Stimulated activated CD8-positive, alpha-beta memory T cell treated with anti-CD3 and anti-CD28 coated beads, Interleukin-4, amount 100 ng/mL, for 4 hours (primary cell): ENCODE measurements at places on chromosomes 2 and 18.

- DNase-seq, result no peak
Observed at GRCh38 chr2:26347286-26347865, 787 bp upstream of the ADGRF3 start.

DNA sequence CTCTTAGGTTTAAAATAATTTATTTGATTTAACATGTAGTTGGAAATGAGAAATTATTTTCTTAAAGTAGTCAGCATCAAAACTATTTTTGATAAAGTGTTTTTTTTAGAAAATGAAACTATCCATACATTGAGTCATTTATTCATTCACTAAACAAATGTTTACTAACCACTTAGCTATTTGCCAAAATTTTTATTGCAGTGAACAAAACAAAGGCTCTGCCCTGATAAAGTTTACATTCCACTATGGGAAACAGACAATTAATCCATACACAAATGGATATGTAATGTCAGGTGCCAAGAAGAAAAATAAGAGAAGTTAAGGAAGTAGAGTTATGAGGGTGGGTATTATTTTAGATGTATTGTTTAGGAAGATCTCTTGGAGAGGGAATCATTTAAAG is 19.1 kb upstream of the CCDC178 start:
- DNase-seq, result no peak

- no peak for DNase-seq
Observed at GRCh38 chr2:44616667-44617155, 255.0 kb downstream of the CAMKMT start.

DNA sequence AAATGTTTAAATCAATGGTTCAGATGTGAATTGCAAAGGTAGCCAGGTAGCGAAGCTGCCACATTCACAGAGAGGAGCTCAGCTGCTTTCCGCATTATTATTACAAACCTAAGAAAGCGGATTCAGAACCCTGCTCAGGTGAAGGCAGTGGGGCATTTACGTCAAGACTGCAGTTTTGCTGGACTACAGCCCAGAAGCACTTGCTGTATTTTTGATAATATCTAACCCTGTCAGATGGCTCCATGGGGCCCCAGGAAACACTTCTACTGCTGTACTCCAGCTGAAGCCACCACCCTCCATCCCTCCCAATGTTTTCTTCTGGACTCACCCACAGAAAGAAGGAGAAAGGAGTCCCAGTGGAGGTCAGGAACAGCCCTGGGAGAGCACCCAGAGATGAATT is 96.9 kb downstream of the TPO start:
- no peak for DNase-seq

GRCh38 chr2:219199470-219200211 is 6.9 kb upstream of the ZFAND2B start:
- DNase-seq, result no peak

DNA sequence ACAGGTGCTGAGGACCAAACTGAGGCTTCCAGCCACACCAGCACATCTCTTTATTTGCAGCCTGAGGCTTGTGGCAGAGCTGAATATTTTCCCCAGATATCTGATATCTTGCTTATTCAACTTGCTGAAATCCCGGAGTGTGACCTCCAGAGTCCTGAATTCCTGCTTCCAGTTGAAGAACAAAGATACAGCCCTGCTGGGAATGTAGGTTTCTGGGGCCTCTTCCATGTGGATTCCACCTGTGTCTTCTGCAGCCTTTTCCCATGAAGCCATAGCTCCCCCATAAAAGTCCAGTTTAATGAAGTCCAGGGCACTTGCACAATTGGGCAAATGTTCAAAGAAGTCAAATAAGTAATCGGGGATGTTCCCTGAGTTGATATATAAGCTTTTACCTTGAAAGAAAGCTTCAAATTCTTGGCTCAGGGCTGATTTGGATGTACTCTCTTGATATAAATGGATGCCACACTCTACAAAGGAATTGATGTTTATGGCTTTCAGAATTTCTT is 14.9 kb downstream of the NLRC4 start:
- no peak for DNase-seq

DNA sequence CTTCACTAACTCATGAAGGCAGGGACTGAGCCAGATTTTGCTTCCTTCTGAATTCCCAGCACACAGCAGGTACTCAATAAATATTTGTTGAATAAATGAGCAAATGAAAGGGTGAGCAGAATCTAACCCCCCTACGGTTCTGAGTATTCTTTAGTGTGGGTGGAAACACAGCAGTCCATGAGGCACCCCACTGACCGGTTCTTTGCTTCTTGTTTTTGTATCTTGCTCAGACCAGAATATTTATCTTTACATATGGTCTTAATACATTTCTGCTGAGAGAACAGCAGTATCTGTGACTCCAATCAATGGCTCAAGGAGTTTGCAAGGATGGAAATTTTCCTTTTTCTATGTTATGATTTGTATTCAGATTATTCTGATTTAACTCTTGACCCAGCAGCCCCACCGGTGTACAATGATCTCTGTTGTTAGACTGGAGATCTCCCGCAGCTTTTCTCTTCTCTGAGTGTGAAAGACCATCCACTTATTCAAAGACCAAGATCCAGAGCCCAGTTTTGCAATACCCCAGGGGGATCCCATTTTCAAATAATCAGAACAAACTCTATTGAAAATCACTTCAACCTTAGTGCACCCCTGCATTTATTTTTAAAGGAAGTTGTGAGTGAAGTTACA is 506.5 kb upstream of the TNP1 start:
- no peak for DNase-seq

- DNase-seq, result no peak
Observed at GRCh38 chr18:805008-805754, 6.9 kb downstream of the YES1 start.

DNA sequence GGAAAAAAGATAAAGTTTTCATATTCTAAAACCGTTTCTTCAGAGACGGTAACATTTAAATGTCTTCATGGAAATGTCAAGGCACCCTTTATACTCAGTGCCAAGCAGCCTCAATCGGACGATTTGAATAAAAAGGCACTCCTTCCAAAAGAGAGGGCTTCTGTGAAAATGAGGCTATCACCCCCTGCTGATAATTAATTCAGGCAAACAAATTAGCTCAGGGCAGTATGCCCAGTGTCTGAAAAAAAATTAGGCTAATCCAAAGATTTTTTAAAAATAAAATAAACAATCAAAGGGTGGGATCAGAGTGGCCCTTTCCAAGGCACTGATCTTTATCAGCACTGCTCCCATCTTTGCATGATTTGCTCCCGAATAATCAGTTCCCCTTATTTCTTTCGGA is 151.0 kb upstream of the PID1 start:
- no peak for DNase-seq

- no peak for DNase-seq
Observed at GRCh38 chr2:162092658-162093556, 18.9 kb upstream of the DPP4 start.

GRCh38 chr2:33304032-33304864 is 172.2 kb upstream of the RASGRP3 start:
- no peak for DNase-seq

DNA sequence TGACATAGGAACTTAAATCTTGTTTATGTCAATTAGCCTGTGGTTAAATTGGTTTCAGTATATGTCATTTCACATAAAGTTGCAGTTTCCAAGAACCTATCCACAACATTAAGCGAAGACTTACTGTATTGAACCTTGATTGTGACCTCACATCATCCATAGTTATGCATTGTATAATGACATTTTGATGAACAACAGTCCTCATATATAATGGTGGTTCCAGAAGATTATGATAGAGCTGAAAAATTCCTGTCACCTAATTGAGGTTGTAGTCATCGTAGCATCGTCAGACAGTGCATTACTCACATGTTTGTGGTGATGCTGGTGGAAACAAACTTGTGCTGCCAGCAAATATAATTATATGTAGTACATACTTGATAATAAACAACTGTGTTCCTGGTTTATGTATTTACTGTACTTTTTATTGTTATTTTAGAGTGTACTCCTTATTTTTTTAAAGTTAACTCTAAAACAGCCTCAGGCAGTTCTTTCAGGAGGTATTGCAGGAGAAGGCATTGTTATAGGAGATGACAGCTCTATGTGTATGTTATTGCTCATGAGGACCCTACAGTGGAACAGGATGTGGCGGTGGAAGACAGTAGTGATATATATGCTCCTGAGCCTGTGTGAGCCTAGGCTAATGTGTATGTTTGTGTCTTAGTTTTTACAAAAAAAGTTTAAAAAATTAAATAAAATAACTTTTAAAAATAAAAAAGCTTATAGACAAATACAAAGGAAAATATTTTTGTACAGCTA is 56.6 kb downstream of the UBE2E3 start:
- no peak for DNase-seq

- DNase-seq, result no peak
Observed at GRCh38 chr2:7999683-8000476, 682.0 kb upstream of the ID2 start.

DNA sequence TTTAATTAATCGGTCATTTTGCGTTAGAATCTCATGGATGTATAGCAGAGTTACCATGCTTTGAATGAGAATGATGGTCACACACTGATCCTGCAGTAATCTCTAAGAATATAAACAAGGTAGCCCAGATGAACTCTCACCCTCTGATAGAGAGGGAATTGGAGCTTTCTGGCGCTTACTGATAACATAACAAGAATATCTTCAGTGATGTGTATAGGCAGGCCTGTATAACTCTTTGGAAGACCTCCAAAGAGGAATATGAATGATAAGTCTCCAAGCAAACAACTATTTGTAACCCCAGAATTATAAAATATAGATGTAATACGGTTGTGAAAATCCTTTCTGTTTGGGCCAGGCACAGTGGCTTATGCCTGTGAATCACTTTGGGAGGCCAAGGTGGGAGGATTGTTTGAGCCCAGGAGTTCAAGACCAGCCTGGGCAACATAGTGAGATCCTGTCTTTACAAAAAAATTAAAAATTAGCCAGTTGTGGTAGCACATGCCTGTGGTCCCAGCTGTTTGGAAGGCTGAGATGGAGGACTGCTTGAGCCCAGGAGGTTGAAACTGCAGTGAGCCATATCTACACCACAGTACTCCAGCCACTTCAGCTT is 52.5 kb upstream of the LTBP1 start:
- DNase-seq, result no peak

GRCh38 chr2:136246086-136246669 is 128.2 kb upstream of the CXCR4 start:
- DNase-seq, result no peak

DNA sequence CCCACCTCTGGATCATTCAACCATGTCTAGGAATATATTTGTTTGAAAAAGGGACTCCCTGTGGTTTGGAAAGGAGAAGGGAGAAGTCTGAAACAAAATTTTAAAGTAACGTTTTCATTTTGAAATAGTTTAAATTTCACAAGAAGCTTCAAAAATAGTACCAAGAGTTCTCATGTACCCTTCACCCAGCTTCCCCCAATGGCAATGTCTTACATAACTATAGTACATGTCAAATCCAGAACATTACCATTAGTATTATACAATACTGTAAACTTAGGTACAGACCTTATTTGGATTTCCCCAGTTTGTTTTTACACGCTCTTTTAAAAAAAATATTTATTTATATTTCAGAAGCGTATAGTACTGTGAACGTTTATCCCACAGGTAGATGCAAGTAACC is 4.0 kb upstream of the LYG2 start:
- no peak for DNase-seq

DNA sequence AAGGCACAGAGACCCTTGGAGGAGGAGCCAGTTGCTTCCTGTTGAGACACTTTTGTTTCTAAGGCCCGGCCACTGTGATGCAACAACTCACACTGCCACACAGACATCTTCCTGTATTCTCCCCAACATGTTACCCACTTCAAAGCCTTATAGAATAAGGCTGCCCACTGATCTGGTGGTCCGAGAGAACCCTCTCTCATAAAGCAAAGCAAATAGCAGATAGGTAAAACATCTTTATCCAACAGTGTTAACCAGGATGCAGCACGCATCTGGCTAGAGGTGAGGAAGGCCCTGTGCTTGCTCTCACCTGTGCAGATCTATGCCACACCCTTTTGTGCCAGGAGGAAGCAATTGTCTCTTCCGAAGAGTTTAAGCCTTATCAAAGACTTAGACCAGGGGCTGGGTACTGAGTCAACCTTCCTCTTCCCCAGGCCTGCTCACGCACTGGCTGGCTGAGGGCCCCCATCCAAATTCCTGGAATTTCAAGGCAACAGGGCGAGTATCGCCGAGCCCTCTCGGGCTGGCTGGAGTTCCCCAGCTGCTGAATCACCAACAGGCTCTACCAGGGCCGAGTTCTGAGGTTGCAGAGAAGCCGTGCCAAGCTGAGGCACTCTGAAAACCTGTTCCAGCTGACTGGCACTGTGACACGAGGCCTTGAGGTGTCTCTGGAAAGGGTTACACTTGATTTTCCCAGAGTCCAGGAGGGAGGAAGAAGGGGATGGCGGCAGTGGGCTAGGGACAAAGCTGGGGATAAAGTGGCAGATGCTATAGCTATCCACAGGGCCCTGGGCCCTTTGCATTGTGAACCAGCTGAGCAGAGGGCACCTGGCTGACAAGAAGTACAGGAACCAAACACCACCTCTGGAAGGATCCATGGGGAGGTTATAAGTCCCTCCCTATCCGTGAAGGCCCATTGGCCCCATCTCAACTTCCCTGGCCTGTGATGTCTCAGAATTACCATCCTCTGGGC is 29.3 kb downstream of the TGFA start:
- no peak for DNase-seq

DNA sequence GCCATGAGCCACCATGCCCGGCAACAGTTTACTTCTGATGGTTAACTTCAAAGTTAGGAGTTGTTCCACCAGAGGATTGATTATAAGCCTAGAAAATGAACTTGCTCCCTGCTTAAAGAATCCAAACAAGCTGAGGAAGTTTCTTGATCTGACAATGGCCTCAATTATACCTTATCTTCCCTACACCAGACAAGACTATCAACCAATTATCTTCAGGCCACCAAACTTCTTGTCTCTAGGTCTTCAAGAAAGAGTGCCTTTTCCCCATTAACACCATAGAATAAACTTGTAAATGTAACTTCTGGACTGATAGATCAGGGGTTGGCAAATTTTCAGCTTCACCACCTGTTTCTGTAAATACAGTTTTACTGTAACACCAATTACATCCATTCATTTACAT is 15.0 kb downstream of the ZC3H8 start:
- DNase-seq, result no peak

GRCh38 chr2:60066096-60066839 is 487.2 kb downstream of the BCL11A start:
- DNase-seq, result no peak

GRCh38 chr2:19575641-19576040 is 217.2 kb upstream of the OSR1 start:
- no peak for DNase-seq

GRCh38 chr2:172555522-172556283 is at the start of gene PDK1:
Gene PDK1, plus strand, starts transcription at chr2:172556090. Its CDS starts 61 bp downstream, at chr2:172556151.
- peak; percentile 80 for DNase-seq

DNA sequence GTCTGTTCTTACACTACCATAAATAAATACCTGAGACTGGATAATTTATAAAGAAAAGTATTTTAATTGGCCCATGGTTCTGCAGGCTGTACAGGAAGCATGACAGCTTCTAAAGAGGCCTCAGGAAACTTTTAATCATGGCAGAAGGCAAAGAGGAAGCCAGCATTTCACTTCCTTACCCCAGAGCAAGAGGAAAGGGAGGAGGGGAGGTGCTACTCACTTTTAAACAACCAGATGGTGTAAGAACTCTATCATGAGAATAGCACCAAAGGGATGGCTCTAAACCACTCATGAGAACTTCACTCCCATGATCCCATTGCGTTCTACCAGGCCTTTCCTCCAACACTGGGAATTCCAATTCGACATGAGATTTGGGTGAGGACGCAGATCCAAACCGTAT is 344.4 kb upstream of the SLC39A10 start:
- DNase-seq, result no peak

- no peak for DNase-seq
Observed at GRCh38 chr2:86160156-86160952, 34.9 kb downstream of the IMMT start.

- no peak for DNase-seq
Observed at GRCh38 chr18:43004421-43004820, 111.1 kb downstream of the RIT2 start.

GRCh38 chr18:36374262-36374661 is 76.7 kb downstream of the FHOD3 start:
- DNase-seq, result no peak
